ENCODE measurements at places on chromosomes 6 and 20. TPM values are rescaled to one million over a fixed set of nuclear protein-coding genes. Genes with fewer than 3 reads are reported as not detected.

DNA sequence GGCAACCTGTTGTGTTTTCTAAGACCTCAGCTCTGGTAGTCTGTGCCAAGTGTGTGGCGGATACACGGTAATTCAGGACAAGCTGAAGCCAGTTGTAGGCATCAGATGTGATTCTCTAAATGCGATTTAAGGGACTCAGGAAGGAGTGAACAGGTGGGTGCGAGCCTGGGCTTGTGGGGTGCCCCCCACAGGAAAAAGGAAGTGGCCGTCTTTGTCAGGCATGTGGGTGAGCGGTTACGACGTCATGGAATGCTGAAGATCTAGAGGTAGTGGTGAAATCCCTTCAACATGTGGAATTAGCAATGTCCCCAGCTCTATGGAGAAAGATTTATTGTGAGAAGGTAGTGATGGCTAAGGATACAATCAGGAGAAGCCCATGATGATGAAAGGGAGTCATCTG is 95.1 kb upstream of the EXOC2 start:
- no peak for DNase-seq

DNA sequence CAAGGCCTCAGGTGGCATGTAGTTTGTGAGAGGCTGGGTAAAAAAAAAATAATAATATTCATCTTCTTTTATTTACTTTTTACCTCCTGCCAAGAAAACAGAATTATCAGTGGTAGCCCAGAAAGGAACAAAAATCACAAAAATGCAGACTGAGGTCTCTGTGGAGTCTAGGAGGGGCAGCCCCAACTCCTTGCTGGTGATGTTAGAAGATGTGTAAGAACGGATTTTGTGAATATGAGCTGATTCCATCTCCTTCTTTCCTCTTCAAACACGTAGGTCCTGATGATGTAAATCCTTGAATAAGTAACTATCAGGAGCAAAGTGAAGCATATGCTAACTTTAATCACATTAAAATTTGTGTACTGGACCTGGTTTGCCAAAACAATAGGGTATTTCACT is 226.8 kb downstream of the EYA4 start:
- no peak for DNase-seq

The CAPN11 gene
- total RNA-seq, result 2.3 TPM

The CGA gene
- total RNA-seq, result not detected

The SGK2 gene
- total RNA-seq, result 0.85 TPM

The NFS1 gene
- total RNA-seq, result 18.3 TPM

All from endothelial cell (in vitro differentiated cells).